ENCODE measurements at places on chromosomes 11 and 22.

- DNase-seq = peak; percentile 73
These were observed 369.4 kb downstream of the DDX10 start for GRCh38 chr11:109034339-109034696.

DNA sequence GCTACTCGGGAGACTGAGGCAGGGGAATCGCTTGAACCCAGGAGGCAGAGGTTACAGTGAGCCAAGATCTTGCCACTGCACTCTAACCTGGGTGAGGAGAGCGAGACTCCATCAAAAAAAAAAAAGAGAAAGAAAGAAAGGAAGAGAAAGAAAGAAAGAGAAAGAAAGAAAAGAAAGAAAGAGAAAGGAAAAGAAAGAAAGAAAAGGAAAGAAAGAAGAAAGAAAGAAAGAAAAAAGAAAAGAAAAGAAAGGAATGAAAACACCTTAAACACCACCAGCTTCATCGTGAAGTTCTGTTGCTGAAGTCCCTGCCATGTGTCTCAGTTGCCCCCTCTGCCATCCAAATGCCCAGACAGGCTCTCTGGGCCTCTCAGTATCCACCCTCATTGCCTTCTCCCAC lies 9.9 kb upstream of the CXCR5 start:
- no peak for DNase-seq

DNA sequence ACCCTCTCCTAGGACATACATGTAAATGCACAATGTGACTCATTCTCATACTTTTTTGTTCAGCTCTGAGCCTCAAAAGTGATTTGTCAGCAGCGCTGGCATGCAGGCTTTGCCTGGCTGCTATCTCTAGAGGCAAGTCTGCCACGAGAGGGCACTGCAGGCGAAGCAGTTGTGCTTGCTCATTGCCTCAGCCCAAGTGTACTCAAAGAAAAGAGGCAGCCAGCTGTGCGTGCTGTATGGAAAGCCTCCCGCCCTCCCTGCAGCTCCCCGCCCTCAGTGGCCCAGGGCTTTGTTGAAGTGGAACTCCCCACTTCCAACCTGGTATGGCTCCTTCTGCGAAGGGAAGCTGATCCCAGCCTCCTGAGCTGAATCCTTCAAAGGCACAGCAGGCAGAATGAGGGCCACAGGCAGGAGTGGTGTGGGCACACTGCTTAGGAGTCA lies 16.3 kb downstream of the SDHAF2 start:
- peak; percentile 95 for DNase-seq

DNA sequence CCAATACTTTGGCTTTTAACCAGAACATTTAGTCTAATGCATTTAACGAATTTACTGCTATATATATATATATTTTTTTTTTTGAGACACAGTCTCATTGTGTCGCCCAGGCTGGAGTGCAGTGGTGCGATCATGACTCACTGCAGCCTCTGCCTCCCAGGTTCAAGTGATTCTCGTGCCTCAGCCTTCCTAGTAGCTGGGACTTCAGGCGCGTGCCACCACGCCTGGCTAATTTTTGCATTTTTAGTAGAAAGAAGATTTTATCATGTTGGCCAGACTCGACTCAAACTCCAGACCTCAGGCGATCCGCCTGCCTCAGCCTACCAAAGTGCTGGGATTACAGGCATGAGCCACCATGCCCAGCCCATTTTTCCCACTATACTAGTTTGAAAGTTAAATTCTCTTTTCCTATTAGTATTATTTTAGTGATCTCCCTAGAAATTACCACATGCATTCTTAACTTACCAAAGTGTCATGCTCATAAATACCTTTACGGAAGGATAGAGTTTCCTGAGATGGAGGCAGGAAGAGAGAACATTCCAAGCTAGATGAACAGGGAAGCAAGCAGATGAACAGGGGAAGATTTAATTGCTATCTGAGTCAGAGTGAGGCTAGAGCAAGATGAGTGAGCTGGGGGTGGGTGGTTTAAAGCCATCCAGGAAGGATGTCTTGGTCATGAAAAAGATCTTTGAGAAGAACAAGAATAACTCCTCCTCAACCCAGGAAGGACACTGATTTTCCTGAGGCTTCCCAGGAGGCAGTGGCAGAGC lies 4.4 kb upstream of the PGAP2 start:
- DNase-seq = peak; percentile 94

DNA sequence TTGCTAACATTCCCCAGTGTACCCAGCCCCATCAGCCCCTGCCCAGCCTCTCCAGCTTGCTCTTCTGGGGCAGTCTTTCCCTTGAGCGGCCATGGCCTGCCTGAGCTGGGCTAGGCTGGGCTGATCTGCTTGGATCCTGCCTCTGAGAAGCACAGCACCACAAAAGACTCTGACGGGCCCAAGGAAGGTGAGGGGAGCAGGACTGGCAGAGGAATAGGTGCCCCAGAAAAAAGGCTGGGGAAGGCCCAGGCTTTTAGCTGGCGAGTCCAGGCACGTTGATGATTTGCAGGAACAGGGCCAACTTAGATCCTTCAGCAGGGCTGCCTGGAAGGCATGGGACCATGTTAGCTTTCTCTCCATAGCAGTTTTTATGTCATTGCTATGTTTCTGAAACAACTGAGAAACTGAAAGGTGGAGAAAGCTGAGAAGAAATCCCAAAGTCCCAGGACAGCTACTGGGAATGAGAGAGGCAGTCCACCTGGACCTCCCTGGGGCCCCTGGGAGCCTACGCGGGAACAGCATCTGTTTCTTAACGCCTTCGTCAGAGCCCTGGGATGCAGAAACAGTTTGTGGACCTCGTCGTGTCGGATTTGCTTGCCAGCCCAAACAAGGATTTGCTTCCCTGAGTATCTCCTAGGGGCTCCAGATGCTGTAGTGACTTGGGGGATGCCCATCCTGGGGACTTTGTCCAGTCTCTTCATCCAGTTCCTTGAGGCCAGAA lies 24.4 kb upstream of the FXYD6 start:
- DNase-seq = no peak

GRCh38 chr11:130078080-130078479 lies 8.4 kb downstream of the APLP2 start:
- no peak for DNase-seq

DNA sequence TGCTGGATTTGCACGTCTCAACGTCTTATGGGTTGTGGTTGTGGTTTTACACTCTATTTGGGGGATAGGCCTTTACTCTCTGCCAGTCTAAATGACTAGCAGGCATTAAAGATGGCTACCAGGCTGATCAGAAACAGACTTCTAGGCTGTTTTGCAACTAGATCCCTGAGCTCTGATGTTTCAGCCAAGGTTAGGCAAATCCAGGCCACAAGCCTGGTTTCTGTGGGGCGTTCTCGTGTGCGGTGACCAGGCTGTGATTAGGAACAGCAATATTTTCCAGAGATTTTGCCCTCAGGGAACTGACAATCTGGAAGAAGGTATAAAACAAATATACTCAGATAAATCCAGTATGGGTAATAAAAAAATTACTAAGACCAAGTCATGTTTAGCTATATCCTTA lies 502.4 kb downstream of the INSC start:
- no peak for DNase-seq

GRCh38 chr22:40720538-40721256 lies 41.4 kb downstream of the MCHR1 start:
- DNase-seq = peak; percentile 75

DNA sequence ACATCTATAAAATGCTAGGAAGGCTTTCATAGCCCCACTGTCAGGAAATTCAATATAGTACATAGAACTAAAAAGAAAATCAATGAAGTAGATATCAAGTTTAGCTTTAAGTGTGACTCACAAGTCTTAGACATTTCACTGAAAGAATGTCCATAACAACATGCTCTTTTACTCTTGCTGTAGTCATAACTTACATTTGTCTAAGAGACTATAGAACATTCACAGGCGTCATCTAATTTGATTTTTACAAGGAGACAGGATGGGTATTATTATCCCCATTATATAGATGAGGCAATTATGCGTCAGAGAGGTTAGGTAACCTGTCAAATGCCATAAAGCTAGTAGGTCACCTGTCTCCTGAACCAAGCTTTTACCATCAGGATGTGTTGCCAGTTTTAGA lies 36.9 kb downstream of the BDNF start:
- DNase-seq = no peak

DNA sequence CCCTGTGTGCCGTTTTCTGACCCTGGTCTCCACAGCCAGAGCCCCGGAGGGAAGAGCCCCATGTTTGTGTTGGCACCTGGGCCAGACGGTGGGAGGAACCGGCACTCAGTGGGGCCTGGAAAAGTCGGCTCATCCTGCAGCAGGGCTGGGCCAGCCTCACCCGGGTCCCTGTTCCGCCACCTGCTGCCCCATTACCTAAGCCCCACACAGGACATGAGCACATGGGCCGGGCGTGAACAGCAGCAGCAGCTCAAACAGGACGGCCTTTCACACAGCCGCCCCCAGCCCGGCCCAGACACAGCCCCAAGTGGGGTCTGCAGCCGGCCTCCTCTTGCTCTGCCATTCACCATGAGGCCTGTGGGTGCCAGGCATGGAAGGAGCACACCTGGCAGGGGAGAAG lies 302.4 kb downstream of the MN1 start:
- no peak for DNase-seq

DNA sequence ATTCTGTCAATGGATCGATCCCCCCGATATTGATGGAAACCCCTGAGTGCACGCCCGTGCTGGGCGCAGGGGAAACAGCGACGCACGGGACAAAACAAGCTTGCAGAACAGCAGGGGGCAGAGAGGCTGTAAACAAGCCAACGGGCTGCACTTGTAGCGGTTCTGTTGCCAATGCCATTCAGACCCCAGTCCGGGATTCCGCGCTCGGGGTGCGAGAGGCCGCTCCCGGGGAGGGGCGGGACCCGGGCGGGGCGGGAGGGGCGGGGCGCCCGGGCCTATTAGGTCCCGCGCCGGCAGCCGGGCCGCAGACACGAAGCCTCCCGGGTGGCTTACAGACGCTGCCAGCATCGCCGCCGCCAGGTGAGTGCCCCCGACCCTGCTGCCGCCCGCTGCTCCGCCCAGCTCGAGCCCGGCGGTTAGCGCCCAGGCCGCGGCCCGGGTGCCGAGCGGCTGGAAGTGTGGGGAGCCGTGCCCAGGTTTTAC lies at the start of gene BIK:
TSS of gene BIK (plus strand) at position 307 of the 483 bp plus-strand sequence. CDS start 13,273 bp downstream, outside the sequence.
- peak; percentile 34 for DNase-seq

- no peak for DNase-seq
These were observed 6.4 kb downstream of the TMEM126B start for GRCh38 chr11:85634747-85635146.

DNA sequence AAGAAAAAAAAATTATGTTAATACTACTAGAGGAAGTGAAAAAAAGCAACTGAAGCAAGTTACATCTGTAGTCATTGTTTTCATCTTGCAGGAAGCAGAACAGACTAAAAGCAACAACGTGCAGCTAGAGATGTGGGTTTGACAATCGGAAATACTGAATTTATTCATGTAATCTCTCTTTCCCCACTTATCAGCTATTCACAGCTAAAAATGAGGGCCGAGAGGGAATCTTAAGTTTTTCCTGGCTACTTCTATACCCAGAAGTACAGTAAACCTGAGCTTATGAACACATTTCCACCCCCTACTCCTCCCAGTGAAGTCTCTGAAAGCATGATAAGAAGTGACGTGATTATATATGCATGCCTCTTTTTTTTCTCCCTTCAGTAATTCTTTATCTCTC lies 116.5 kb downstream of the SPON1 start:
- DNase-seq = no peak

DNA sequence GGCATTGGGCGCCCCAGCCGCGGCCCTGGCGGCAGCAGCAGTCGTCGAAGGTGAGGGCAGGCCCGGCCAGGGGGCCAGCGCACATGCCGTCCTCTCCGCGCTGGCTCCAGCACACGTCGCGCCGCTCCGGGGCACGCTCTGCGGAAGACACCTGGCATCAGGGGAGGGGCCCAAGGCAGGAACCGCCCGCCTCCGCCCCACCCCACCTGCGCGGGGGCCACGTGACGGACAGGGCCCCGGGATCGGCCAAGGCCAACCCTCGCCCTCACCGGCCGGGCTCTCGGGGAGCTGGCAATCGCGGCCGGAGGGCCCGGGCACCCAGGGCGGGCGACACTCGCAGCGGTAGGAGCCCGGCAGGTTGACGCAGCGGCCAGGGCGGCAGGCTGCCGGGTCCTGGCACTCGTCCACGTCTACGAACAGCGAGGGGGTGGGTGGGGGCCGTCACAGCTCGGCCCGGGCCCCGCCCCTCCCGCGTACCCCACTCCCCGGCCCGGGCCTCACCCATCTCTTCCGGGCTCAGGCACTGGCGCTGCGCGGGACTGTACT lies 14.9 kb downstream of the SCYL1 start:
- DNase-seq = no peak

GRCh38 chr22:32106930-32107329 lies 52.2 kb downstream of the C22orf42 start:
- DNase-seq = peak; percentile 32

GRCh38 chr22:50526834-50527801 lies 1.7 kb upstream of the SCO2 start:
- peak; percentile 38 for DNase-seq

DNA sequence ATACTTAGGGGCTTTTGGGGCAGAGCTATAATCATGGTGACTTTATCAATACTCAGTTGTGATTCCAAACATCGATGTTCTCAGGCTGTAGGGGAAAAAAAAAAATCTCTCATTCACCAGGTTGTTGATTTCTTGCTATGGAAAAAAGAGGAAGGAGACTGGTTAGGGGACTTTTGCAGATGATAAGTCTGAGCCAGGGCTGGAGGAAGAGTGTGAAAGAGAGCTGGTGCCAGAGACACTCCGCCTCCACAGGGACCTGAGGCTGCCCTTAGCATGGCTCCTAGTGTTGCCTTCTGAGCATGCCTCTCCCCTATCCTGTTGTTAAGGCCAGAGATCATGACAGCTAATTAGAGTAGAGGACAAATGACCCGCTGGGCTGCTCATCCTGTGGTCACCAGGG lies 16.9 kb downstream of the UPB1 start:
- DNase-seq = peak; percentile 30

DNA sequence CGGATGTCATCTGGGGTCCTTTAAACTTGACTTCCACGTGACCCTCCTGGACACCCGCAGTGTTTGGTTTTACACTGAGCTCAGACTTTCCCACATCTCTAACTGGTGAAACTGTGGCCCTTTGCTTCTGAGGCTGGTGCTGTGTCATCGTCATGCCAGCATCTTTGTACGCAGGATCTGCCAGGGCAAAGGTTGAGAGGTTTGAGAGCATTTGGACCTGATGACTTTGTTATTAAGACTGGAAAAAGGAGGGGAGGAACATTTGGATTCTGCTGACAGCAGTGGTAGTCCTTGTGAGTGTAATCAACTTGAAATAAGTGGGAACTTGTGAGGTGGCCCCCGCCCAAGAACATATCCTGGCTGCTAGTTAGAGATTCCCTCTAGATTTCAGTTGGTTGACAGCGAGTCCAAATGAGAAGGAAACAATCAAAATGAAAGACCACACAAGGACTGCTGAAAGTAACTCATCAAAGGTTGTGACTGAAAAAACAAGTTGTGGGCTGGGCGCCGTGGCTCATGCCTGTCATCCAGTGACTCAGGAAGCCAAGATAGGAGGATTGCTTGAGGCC lies 102.5 kb downstream of the KIAA1671 start:
- no peak for DNase-seq

Data from EH (cell line).